H1 (cell line): ENCODE measurements at places on chromosomes 16 and 17. TPM values are rescaled to one million over a fixed set of nuclear protein-coding genes. Genes with fewer than 3 reads are reported as not detected.

The GGA2 gene
- polyA plus RNA-seq = 52.8 and 65.8 TPM in 2 replicates

The CORO1A gene
- polyA plus RNA-seq = 10.9 and 11.8 TPM in 2 replicates

The CEP112 gene
- 0.33 and 0.62 TPM in 2 replicates for polyA plus RNA-seq

GRCh38 chr16:78150233-78150632, 50.8 kb downstream of the WWOX start:
- no peak for DNase-seq

DNA sequence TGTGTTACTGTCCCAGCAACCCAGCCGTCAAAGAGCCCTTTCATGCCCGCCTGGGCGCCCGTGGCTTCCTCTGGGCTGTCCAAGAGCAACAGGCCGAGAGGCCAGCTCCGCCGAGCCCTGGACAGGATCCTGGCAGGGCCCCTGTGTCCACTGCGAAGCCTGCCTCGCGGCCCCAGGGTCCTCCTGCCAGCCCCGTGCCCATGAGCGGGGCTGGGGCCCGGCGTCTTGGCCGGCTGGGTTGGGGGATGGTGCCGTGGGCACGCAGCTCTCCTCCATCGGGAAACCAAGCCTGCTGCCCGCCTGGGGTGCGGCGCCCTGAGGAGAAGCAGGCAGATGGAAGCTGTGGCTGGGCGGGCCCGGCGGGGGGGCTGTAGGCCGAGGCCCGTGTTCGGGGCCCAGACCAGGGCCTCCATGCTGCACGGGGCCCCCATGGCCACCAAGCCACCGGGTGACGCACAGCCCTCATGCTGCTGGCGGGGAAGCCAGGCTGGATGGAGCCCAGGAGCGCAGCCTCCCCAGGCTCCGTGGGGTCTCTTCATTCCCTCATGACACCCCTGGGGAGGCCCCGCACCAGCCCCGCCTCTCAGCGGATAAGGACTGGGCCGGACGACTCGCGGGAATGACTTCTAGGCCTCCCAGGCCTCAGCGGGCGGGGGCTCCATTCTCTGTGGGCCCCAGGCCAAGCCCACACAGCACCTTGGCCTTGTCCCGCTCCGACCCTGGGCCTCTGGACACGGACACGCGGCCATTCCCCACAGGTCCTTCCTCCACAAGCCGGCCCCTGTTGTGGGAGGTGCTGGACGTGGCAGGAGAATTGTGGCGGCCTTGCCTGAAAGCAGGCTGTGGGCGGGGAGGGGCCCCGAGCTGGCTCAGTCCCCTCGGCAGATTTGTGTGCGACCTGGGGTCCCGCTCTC, at the start of gene C1QTNF8:
C1QTNF8 (minus strand) TSS at position 76 of the 914 bp plus-strand sequence. CDS start 1,322 bp downstream, outside the sequence.
- no peak for DNase-seq

GRCh38 chr16:30747331-30747730, 894 bp upstream of the PHKG2 start:
- no peak for DNase-seq
